ENCODE measurements at places on chromosomes 6 and 20.

DNA sequence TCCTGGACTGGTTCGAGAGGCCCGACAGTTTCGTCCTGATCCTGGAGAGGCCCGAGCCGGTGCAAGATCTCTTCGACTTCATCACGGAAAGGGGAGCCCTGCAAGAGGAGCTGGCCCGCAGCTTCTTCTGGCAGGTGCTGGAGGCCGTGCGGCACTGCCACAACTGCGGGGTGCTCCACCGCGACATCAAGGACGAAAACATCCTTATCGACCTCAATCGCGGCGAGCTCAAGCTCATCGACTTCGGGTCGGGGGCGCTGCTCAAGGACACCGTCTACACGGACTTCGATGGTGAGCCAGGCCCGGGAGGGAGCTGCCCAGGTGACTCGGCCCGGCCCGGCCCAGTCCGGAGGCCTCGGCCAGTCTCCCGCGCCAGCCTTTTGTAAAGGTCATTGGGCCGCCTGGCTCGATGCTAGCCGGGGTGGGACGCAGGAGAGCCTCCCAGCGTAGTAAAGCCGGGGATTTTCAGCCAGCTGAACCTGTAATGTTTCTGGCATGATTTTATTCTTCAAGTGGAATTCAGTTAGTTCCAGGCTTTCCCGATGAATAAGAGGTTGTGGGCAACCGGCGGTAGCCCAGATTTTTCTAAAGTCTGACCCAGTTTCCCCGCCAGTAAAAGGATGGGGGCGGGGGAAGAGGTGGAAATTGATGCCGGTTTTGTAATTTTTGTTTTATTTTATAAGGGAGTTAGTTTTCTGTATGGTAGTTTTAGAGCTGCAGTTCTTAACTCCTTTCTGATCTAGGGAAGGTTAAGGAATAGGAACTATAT lies 1.4 kb downstream of the PIM1 start:
- DNase-seq, result no peak

GRCh38 chr6:34455831-34456230 lies 10.0 kb upstream of the PACSIN1 start:
- no peak for DNase-seq

DNA sequence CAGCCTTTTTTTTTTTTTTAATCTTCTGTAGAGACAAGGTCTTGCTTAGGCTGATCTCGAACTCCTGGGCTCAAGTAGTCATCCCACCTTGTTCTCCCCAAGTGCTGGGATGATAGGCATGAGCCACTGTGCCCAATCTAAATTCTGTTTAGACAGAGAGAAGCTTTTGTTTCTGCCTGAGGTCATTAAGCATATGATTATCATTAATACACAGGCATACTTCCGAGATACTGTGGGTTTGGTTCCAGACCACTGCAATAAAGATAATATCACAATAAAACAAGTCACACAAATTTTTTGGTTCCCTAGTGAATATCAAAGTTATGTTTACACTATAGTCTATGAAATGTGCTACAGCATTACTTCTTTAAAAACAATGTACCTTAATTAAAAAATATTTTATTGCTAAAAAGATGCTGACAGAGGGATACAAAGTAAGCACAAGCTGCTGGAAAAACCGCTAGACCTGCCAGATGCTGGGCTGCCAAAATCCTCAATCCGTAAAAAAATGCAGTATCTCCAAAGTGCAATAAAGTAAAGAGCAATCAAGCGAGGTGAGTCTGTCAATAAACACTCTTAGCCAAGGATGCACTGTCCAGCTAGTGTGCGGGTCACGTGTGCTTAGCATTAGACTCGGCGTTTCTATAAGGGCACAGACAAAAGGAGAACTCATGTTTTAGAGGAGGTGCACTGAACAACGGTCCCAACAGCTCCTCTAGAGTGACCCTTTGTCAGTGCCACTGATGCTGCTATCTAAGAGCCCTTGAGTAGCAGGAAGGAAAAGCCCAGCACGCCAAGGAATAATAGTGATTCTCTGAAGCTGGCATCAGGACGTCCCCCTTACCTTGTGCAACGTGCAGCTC lies 16.1 kb downstream of the TXNDC5 start:
- DNase-seq, result no peak

DNA sequence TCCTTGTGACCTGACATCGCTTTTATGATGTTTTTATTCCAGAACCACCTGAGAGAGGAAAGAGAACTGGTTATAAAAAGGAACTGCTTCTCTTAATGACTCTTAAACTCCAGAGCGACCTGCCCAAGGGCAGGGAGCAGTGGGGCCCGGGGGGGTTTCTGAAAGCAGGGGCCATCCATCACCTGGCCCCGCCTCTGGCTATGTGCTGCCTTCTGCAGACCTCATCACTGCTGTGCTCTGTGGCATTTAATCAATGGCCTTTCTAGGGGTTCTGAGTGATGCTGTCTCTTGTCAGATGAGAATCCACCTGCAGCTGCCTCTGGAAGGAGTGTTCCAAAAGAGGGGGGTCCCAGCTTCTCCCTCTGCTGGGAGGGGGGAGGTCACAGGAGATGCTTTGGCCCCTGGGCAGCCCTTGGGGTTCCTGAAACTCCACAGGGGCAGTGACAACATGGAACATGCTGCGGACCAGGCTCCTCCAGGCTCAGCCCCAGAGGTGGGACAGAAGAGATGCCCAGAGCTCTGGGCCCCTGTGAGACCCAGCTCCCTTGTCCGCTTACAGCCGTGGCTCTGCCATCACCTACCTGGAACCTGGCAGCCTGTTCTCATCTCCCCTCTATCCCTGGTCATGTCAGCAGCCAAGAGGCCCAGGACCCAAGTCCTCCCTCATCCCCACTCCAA lies 177.1 kb upstream of the SULF2 start:
- DNase-seq, result no peak

- DNase-seq, result no peak
Measured at GRCh38 chr6:30781395-30781742, 37.0 kb upstream of the IER3 start.

DNA sequence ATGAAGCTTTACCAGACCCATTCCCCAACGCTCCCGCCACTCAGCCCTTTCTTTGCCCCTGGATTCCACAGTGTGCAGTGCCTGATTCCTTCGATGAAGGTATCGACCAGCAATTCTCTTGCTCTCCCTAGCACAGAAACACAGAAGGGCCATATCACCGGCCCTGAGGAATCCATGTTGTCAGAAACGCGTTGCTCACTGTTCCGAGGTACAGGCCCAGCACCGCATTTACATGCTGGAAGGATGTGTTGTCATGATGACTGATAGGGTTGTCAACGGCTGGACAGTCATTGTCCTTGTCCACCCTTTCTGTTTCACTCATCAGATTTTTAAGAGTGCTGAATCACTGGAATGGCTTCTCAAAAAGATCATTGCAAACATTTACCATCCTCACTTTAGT lies 57.2 kb upstream of the GPR6 start:
- no peak for DNase-seq

- DNase-seq, result no peak
Measured at GRCh38 chr6:8108759-8109539, 6.6 kb upstream of the EEF1E1 start.

GRCh38 chr6:123454448-123454847 lies 182.3 kb downstream of the TRDN start:
- no peak for DNase-seq

- no peak for DNase-seq
Measured at GRCh38 chr6:117200067-117200466, 65.3 kb upstream of the VGLL2 start.

- no peak for DNase-seq
Measured at GRCh38 chr6:69791065-69791471, 5.7 kb downstream of the LMBRD1 start.

DNA sequence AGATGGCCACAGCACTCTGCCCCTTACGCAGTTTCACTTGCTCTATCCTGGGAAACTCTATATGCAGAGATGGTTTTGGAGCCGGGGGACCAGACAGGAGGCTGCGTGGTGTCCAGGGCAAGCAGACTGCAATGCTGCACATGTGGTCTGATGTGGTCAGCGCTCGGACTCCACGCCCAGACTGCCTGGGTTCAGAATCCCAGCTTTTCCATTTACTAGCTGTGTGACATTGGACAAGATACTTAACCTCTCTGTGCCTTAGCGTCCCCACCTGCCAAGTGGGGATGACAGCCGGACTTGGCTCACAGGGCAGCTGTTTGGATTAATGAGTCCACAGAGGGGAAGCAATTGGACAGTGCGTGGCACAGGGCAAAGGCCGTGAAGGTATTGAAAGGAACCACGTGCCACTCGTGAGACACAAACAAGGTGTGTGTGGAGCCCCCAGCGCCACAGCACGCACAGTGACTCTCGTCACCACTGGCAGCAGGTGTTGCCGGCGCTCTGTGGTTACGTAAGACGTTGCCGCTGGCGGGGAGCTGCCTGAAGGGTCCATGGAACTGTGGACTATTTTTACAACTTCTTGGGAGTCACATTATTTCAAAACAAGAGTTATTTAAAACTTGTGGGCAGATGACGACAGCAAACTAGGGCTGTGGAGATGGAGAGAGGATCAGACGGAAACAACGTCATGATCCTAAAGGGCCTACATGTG lies 201.4 kb downstream of the PREX1 start:
- no peak for DNase-seq

DNA sequence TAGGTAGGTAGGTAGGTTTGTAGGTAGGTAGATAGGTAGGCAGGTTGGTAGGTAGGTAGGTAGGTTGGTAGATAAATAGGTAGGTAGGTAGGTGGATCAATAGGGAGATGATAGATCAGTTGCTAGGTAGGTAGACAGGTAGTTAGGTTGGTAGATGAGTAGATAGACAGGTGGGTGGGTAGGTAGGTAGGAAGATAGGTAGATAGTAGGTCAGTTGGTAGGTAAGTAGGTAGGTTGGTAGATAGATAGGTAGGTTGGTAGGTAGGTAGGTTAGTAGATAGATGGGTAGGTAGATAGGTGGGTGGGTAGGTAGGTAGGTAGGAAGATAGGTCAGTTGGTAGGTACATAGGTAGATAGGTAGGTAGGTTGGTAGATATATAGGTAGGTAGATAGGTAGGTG lies 72.0 kb upstream of the PDE10A start:
- DNase-seq, result no peak

GRCh38 chr20:44089987-44090674 lies 96.9 kb downstream of the JPH2 start:
- DNase-seq, result no peak

- no peak for DNase-seq
Measured at GRCh38 chr6:139567095-139567494, 192.6 kb upstream of the CITED2 start.

- DNase-seq, result no peak
Measured at GRCh38 chr6:81938991-81939732, 186.7 kb upstream of the TENT5A start.

- DNase-seq, result no peak
Measured at GRCh38 chr6:125363824-125364165, 62.0 kb upstream of the HDDC2 start.

- DNase-seq, result no peak
Measured at GRCh38 chr6:143215363-143215762, 154.7 kb downstream of the AIG1 start.

DNA sequence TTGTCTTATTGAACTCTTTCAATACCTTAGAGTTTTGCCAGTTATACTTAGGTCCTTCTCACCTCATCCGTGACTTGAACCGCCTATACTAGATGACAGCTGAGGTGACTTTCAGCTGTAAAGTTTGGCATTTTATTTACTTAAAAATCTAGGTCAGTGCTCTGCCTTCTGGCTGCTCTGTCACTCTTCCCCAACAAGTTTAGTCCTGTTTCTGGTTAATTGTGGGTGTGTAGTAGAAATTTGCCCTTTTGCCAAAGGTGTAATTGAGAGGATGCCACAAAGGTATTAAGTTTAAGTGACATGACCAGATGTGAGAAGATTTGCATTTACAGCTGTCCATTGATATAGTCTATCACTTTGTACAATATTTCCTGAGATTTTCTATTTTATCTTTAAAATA lies 106.2 kb downstream of the FARS2 start:
- no peak for DNase-seq

GRCh38 chr20:2217857-2218539 lies 77.8 kb upstream of the TGM3 start:
- DNase-seq, result no peak
